ENCODE measurements at places on chromosomes 13 and 19.

DNA sequence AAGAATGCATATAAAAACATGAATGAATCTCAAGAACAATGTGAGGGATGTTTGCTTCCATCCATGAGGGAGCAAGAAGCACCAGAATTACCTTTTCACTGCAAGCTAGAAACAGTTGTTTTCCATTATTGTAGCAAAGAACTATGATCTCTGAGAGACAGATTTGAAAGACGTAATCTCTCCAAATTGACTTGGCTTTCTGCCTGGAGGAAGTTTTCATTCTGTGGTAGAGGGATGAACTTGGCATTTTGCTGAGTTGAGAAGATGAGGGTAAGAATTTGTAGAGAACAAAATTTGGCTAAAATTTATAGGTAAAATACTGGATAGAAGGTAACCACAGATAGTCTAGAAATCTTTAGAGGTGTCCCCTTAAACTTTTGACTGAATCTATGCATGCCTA, 496.8 kb downstream of the TDRD3 start:
- no peak for DNase-seq

DNA sequence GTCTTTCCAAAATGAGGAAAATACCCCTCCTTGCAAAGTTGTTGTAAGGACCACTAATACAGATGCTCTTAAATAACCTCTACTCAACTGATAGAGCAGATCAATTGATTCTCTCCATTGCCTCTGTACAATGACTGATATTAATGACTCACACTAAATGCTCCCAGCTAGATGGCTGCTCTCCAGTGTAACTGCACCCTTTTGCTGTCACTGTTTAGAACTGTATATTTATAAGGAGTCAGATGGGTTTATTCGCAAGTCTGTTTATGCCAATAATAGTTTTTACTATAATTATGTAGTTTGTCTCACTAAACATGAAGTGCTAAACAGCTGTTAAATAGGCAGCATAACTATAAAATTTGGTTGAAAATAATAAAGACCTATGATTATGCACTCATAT, 21.0 kb upstream of the N4BP2L1 start:
- DNase-seq, result no peak

GRCh38 chr19:18202778-18203407, 949 bp downstream of the RAB3A start:
- DNase-seq, result peak; percentile 41

DNA sequence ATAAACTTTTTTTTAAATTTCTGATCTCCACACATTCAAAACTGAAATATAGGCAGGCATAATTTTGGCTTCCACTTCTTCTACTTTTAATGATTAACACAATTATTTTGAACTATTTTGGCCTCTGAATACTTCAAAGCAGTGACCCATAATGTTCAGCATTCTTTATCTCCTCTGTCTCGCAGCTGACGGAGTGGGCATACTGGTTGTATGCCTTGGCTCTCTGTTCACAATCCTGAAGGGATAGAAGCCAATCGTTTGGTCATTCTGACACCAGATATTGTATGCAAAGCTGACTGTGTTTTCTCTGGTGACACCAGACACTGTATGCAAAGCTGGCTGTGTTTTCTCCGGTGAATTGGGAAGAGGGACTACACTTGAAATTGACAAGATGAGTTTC, 833.0 kb downstream of the EFNB2 start:
- no peak for DNase-seq

- no peak for DNase-seq
Observed at GRCh38 chr19:38425810-38426466, at the start of gene RASGRP4. Gene RASGRP4 (minus strand): TSS chr19:38426219. CDS start chr19:38426091, 128 bp downstream.

GRCh38 chr13:50415428-50415827, 400.2 kb downstream of the KCNRG start:
- DNase-seq, result no peak

All from caudate nucleus (tissue), 63 donors.